Activated T-helper 1 cell treated with Interleukin-2 at 50 U/mL for 16 hours (primary cell): ENCODE measurements at places on chromosomes 3 and 15.

DNA sequence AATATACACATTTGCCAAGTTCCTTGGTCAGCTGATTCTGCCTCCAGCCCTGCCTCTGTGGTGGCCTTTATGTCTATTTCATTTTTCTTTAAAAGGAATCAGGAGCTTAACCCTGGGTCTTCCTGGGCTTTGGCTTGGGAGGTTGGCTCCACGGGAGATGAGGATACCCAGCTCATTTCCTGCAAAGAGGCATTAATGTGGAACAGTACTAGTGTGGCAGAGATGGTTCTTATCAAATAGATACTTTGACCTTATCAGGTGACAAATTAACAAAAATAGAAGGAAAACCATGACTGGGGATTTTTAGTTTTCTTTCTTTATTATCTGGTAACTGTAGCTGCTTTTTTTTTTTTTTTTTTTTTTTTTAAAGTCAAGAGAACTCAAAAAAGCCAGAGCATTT lies 42.8 kb downstream of the BBS4 start:
- DNase-seq: no peak

GRCh38 chr3:49618412-49618811 lies 55.7 kb upstream of the APEH start:
- no peak for DNase-seq

- no peak for DNase-seq
Measured at GRCh38 chr3:175554801-175555200, 695.7 kb downstream of the NAALADL2 start.

DNA sequence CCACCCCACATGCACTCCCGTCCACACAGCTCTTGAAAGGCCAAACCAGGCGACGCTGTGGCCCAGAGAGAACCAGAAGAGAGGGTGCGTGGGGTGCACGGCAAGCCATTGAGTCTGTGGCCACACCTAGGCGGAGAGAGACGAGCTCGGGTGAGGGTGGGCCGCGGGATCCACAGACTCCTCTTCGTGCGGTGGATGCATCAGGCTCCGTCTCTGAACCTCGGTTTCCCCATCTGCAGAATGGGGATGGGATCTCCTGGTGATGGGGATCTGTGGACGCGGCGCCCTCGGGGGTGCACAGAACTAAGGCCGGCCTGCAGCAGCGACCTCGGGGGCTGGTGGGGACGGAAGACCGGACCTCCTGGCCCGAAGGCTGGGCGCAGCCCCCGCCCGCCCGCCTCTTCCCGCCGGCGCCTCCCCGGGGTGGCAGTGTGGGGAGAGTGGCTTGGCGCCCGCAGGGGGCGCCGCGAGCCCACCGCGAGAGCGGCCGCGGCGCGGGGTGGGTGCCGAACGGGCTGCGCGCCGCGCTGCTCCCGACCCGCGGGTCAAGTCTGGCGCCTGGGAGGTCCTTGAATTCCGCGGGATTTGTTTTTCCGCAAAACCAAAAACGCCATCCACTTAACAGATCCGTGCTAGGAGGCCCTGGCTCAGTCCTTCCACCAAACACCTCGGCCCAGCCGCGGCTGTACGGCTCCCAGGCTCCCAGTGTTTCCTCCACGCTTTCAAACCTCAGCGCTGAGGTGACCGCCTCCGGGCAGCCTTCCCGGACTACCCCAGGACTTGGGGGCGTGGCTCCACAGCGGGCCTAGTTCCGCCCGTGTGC lies 13.2 kb upstream of the ADPGK start:
- DNase-seq: peak; percentile 35

- no peak for DNase-seq
Measured at GRCh38 chr3:94226078-94226477, 163.2 kb downstream of the NSUN3 start.

- peak; percentile 49 for DNase-seq
Measured at GRCh38 chr3:15108082-15108545, 9.2 kb upstream of the RBSN start.

- no peak for DNase-seq
Measured at GRCh38 chr3:134426660-134427181, 52.5 kb upstream of the AMOTL2 start.

DNA sequence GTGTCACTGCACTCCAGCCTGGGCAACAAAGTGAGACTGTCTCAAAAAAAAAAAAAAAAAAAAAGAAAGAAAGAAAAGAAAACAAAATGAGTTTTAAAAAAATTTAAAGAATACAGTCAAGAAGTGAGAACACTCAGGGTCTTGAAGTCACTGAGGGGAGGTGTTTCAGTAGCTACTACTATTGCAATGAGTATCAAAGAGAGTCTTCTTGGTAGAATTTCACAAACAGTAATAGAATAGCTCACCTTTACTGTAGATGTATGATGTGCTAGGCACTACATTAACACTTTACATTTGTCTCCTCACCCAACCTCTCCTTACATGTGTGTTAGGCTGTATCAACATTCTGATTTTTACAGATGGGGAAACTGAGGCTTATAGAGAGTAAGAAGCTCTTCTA lies 43.9 kb downstream of the EOMES start:
- no peak for DNase-seq

GRCh38 chr3:198112031-198112430 lies 152.0 kb downstream of the LMLN start:
- no peak for DNase-seq

GRCh38 chr3:52174896-52175295 lies 20.7 kb upstream of the POC1A start:
- no peak for DNase-seq

DNA sequence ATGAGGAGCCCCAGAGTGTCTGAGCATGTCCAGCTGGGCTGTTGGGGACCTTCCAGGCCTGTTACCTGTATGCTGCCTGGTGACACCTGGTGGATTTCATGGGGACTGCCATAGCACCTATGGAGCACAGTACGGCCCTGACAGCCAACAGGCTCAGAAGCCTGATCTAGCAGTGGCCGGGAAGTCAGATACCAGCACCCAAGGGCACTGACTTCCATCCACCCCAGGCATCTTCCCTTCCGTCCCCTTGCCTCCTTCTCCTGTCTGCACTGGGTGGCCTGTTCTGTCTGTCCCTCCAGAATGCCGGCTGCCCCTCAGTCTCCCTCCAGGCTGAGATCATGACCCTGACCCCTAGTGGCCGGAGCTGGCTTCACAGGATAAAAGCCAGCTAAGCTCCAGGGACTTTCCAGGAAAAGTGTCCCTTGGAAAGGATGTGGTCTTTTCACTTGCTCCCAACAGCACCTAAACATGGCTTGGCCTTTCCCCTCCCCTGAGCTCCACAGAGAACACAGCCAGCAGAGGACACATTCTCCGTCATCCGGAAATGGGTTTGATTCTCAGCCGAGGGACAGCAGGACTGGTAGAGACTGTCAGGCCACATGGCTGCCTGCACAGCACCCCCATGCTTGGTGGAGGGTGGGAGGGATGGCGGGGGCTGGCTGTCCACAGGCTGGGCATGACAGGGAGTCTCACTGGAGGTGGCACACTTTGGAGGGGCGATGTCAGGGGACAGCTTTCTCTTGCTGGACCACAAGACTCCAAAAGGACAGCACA lies 9.5 kb downstream of the RPS17 start:
- DNase-seq: peak; percentile 41

GRCh38 chr3:146589899-146590508 lies 15.1 kb downstream of the PLSCR5 start:
- no peak for DNase-seq

GRCh38 chr15:74301583-74302361 lies 65.6 kb downstream of the CCDC33 start:
- no peak for DNase-seq

GRCh38 chr15:84143753-84144314 lies 91.7 kb upstream of the GOLGA6L4 start:
- DNase-seq: no peak

GRCh38 chr15:95716708-95717107 lies 613.8 kb upstream of the NR2F2 start:
- DNase-seq: no peak

GRCh38 chr15:80606511-80607071 lies 88.5 kb upstream of the ABHD17C start:
- no peak for DNase-seq

DNA sequence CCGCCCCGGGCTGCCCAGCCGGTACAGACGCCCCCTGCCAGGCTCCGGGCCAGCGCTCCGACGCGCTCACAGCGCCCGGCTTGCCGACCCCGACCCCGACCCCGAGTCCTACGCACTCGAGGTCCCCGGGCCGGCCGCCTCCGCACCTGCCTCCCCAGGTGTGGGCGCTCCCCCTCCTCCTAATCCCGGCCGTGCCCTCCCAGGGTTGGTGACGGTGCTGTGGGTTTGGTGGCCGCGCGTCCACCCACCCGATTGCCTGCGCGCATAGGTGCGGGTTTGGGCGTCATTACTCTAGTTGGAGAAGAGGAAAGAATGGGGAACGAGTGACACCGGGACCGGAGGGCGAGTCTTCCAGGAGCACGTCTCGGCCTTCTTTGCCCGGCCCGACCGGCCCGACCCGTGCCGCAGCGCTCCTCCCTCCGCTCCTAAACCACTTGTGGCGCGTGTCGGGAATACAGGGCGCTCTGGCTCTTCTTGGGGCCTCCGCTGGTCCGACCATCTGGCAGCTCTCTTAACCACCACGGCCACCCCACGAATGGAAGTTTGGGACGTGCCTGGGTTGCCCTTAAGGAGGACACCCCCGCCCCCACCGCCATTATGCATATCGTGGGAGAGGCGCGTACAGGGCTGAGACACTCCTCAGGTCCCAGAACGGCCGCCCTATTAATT lies 810 bp upstream of the THRB start:
- DNase-seq: no peak

DNA sequence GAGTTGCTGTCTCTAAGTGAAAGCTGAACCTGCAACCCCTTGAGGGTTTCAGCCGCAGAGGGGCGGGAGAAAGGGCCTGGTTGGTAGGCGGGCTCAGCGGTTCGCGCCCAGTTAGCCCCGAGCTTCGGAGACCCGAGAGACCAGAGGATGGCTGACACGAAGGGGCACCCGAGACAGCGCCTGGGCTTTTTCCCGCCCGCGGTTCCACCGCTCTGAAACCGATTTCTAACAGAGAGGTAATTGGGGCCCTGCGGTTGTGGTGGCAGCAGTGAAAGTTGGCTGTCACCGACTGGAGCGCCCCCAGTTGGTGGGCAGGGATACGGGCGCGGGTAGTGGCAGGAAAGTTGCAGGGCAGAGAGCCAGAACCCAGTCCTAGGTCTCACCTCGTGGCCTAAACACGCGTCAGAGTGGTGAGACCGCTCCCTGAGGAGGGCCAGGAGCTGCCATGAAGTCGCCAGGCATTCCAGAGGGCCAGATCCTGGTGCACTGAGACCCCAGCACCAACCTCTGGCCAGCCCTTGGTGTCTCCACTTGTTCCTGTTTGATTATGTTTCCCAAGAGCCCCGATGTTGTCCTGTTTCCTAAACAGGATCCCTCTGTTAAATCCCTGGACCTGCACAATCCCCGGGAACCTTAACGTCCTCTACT lies 625 bp upstream of the ELL3 start:
- DNase-seq: peak; percentile 67

DNA sequence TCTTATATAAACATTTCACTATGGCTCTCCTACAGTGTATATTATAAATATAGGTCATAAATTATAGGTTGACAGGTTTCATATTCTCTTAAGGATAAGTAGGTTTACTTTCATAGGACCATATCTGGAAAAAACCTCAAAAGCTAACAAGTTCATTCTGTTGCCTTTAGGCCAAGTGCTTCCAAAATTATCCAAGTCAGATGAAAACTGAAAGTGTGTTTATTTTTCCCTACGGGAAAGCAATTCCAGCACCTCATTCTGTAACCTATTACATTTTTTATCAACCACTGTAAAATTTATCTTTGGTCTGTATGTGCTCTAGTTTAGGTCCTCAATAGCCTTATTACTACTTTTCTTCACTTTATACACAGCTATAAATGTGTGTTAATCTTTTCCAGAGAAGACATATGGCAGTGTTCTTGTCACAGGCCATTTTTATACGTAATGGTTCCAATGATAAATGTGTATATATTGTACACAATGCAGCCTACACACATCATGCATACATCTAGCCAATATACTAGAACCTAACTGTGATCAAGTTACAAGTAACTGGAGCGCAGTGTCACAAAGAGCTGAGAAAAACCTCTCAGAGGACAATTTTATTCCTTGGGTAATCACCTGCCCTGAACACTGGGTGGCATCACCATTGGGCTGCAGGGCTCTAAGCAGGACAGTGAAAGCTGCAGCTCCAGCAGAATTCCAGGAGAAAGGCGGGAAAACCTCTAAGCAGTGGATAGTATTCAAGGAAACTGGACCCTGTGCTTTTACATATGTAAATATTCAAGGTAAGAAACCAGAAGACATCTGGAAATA lies 251.3 kb downstream of the CTNNB1 start:
- DNase-seq: no peak

- DNase-seq: no peak
Measured at GRCh38 chr3:102069211-102069662, 219.9 kb downstream of the NFKBIZ start.

DNA sequence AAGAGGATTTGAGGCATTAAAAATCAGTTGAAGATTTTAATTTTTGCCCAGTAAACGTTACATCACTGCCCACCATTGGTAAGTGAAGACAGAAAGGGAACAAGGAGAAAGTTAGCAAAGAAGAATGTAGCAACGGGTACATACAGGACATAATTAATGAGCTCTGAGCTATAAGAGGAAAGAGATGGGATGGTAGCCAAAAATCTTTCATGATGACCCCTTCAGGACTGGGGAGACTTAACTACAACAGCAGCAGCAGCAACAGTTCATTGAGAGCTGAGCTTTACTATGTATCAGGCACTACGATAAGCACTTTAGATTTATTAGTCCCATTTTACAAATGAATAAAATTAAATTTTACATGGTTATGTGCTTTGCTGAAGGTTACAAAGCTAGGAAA lies 18.4 kb downstream of the EMC4 start:
- no peak for DNase-seq

GRCh38 chr15:66858423-66859207 lies 156.6 kb downstream of the SMAD6 start:
- DNase-seq: no peak

DNA sequence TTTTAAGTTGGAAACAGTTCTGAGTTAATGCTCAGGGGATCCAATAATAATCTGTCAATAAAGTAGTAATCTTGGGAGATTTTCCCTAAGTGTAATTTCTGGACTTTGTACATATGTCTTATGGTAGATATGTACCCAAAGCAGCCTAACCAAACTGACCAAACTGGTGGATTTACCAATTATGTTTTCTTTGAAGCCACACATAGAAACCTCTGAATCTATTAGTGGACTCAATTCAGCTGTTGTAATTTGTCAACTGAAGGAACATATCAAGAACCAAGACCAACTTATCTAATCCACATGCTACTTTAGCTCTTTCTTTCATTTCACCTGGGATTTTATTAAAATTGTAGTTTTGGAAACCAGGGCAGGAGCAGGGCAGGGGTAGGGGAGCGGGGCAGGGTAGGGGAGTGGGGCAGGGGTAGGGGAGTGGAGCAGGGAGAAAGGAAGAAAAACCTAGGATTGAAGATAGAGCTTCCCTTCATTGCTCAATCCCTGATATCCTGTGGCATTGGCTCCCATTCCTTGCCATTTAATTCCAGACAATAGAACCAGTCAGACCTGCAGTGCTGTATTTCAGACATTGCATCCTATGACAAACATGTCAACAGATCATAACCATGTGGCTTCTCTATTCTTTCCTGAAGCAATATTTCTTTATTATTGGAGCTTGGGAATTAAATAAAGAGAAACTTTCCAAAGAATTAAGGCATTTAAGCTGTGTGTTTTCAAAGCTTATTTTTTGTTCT lies 101.8 kb downstream of the NFKBIZ start:
- DNase-seq: no peak
